Endodermal cell (in vitro differentiated cells): ENCODE measurements at places on chromosomes 11 and 22.

GRCh38 chr22:23376256-23376655, 195.9 kb downstream of the BCR start:
- DNase-seq, result peak; percentile 91

DNA sequence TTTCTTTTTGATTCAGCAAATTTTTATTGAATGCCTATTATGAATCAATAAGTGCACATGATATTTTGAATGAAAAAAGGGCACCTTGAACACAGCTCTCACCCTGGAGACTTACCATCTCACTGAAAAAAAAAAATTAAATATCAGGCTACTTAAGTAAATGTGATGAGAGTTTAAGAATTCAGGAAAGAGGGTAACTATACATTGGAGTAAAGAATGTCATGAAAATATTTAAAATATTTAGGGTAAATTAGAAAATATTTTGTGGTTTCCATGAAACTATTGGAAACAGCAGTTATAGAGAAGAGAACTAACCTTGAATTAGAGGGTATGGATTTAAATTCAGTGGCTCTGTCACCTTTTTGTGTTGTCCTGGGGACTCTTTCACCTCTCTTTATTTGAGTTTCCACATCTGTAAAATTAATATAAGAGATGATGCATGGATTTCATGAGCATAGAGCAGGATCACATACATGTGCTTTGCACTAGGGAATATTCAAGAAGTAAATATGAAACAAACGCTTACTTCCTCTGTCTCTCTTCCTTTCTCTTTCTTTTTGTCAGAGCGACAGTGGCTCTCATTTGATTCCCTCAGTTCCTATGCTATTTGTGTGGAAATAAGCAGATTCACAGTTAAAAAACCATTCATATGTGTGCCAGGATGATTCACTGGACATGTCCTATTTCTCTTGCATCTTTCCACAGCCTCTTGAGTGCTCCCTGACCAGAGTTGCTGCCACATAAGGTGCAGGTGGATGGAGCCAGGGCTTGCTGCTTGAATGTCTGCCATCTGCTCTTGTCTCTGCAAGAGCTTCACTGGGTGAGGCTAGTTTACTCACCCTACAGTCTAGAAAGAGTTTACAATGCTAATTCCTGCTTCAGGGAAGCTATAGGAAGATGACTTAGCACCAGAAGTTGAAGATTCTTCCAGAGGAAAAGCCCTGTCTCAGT, 533.1 kb downstream of the ETS1 start:
- DNase-seq, result no peak

DNA sequence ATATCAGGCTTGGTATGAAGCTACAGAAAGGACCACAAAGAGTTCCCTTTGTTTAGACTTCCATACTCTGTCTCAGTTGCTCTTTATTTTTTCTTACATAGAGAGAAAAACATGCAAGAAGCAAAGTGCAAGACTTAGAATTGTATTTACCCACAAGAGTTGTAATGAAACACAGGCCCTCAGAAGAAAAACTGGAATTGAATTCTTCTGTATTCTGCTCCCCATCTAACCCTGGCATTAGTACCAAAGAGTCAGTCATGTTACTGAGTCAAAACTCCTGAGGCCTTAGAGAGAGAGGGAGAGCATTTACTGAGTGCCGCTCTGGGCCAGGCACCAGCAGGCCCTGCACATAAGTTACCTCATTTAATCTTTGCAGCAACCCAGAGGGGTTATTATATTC, 43.9 kb upstream of the DLAT start:
- DNase-seq, result no peak

DNA sequence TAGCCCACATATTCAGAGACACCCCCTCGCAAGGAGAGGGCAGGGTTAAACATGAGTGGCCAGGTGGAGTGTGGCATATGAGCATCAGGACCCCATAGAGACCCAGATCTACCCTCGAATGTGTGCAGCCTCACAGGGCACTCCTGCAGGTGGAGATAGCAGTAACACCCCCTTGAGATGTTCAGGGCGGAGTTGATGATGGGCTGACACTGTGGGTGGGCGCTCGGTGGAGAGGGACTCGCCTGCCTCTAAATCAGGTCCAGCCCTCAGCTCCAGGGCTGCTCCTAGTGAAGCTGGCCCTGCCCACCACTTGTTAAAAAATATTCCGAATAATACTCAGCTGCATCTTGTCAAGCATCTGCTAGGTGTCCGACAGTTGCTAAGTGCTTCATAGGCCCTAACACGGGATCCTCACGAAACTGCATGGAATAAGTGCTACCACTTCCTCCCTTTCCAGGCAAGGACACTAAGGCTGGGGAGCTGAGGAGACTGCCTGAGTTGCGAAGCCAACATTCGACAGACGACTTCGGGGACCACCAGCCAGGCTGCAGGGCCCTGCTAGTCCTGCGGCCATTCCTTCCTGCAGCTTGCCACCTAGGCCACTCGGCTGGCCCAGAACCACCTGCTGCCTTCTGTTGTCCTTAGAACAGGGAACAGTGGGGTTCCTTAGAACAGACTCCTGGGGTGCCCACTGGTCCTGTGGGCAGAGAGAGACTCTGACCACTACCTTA, 74.0 kb upstream of the WNT11 start:
- peak; percentile 71 for DNase-seq

- DNase-seq, result no peak
These were observed 41.7 kb downstream of the THAP12 start for GRCh38 chr11:76339221-76339620.

GRCh38 chr22:17912945-17913721, 111.2 kb downstream of the MICAL3 start:
- DNase-seq, result peak; percentile 65

GRCh38 chr11:5242933-5243815, 6.5 kb downstream of the HBG1 start:
- no peak for DNase-seq

DNA sequence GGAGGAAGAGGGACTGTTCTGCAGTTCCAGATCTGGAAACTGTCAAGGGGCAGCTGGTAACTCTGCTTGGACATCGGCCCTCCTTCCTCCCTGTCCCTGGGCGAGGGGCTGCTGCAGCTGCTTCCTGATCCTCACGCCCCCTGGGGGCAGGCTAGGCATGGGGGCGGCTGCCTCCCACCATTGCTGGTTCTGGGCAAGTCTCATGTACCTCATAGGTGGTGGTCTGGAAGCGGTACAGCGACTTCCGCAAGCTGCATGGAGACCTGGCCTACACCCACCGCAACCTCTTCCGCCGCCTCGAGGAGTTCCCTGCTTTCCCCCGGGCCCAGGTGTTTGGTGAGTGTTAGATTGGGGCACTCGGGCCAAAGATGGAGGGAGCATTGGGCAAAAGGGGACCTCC, 5.0 kb downstream of the SNX15 start:
- DNase-seq, result no peak

- no peak for DNase-seq
These were observed 5.6 kb upstream of the PRG2 start for GRCh38 chr11:57395905-57396623.

DNA sequence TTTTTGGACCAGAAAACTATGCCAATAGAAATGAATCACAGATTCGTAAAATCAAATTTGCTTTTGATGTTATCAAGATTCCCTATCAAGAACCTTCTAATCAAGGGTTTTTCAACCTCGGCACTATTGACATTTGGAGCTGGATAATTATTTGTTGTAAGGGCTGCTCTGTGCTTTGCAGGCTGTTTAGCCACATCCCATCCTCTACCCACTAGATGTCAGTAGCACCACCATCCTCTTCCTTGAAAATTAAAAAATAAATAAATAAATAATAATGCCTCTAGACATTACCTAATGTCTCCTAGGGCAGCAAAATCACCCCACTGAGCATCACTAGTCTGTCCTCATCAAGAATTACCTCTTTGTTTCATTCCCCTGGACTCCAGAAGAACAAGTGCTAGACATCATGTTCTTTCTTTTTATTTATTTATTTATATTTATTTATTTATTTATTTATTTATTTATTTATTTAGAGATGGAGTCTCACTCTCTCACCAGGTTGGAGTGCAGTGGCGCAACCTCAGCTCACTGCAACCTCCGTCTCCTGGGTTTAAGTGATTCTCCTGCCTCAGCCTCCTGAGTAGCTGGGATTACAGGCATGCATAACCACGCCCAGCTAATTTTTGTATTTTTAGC, 744.7 kb downstream of the KCNA4 start:
- no peak for DNase-seq

DNA sequence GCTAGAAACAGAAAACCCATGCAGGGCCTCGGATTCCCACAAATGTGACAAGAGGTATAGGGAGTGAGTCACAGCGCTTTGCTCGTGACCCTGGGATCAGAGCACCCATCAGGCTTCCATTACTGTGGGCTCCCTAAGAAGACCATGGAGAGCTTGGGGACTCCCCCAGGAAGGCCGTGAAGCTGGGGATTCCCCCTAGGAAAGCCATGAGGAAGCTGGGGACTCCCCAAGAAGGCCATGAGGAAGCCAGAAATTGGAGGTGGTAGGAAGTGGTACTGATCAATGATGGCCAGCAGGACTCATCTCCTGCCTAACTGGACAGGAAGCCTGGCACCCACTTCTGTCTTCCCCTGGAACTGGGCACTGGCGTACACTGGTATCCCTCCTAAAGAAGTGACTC, 10.1 kb upstream of the DCPS start:
- DNase-seq, result no peak

- DNase-seq, result no peak
These were observed 74.2 kb downstream of the KIRREL3 start for GRCh38 chr11:126926376-126926791.

GRCh38 chr11:86587264-86588193, 84.9 kb downstream of the ME3 start:
- no peak for DNase-seq

DNA sequence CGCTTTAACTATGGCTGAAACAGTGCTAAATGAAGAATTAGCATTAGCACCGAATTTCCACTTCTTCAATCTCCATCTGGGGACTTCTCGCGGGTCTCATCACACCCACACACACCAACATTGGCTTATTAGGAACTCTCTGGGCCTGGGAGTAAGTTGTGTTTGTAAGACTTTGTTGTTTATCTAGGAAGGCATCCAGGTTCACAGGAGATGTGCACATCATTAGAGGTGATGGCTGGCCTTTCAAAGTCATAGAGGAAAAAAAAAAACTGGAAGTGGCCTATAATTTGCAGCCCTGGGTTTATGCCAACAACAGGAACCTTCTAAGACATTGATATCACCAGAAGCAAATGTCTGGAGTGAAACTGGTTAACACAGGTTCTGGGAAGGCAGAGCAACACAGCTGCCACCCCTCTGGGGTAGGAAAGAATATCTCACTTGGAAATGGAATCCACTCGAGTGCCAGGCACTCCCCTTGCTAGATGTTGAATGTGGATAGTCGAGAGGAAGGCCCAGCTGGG, 84.5 kb downstream of the TRAF6 start:
- DNase-seq, result no peak

GRCh38 chr11:128512474-128512996, 74.8 kb downstream of the ETS1 start:
- DNase-seq, result no peak

GRCh38 chr11:64524158-64524527, 66.9 kb upstream of the SLC22A12 start:
- DNase-seq, result no peak

DNA sequence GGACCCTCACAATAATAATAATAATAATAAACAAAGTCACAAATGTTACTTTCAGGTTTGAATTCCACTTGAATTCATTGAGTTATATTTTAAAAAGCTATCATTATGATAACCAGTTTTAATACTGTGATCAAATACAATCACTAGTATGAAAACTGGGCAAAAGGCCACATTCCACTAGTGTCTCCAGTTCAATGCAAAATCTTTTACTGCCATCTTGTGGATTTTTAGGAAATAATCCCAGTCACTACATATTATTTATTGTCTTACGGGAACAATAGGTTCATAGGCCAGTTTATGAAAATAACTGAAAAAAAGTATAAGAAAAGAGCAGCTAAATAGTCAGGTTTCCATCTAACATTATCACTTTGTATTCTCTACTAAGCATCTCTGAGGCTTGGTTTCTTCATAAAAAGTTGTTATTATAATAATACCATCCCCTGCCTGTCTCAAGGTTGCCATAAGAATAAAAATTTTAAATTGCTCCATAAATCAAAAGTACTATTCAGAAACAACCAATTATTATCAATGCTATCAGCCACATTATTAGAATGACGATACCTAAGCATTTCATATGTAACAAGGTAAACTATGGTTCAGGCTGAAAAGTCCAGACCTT, 533.9 kb upstream of the CCDC90B start:
- no peak for DNase-seq

GRCh38 chr22:46361826-46362202, 26.3 kb downstream of the TRMU start:
- DNase-seq, result no peak

- no peak for DNase-seq
These were observed 31.8 kb upstream of the APOBEC3A start for GRCh38 chr22:38925571-38926041.

DNA sequence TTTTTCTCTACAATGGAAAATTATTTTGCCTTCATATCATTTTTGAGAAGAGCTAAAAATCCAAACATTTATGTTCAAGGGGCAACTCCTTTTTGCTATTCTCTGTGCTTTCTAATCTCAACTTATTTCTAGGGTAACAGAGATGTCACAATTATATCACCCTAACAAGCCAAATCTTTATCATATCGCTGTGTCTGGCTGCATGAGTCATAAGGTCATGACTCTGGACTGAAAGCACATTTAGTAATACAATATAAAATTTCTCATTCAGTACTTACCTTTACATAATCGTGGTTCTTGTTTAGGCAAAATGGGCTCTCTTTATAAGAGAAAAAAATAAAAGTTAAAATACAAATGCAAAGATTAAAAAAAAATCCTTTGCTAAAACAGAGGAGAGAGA, 326.0 kb downstream of the CASP12 start:
- no peak for DNase-seq

- no peak for DNase-seq
These were observed 9.4 kb downstream of the CNGA4 start for GRCh38 chr11:6248248-6248647.

GRCh38 chr11:94151903-94152677, 23.4 kb downstream of the PANX1 start:
- DNase-seq, result peak; percentile 74

DNA sequence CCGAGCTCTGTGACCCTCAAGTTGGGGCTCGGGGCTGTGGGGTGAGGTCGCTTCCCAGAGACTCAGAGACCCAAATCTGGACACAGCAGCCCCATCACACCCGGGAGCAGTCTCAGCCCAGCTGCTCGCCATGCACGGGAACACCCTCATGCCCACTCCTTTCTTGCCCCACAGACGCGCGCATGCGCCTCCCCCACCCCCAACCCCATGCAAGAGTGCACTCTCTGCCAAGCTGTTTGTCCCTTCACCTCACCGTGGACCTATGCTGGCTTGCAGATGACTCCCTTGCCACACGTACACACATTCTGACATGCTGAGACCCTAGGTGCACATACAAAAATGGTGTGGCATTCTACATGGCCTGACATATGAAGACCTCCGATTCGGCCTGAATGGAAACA, 478 bp upstream of the CD248 start:
- DNase-seq, result peak; percentile 73

GRCh38 chr11:57481915-57482781, 21.8 kb downstream of the RTN4RL2 start:
- DNase-seq, result peak; percentile 63

- DNase-seq, result peak; percentile 97
These were observed at the start of gene CTTN for GRCh38 chr11:70397983-70398833. Gene CTTN, plus strand, starts transcription at chr11:70398529. Its CDS starts 8,769 bp downstream, at chr11:70407298.

GRCh38 chr11:64754124-64754918, 5.5 kb downstream of the PYGM start:
- DNase-seq, result no peak
